Naive B cell (primary cell): ENCODE measurements at places on chromosomes 12 and 14. TPM values are rescaled to one million over a fixed set of nuclear protein-coding genes. Genes with fewer than 3 reads are reported as not detected.

DNA sequence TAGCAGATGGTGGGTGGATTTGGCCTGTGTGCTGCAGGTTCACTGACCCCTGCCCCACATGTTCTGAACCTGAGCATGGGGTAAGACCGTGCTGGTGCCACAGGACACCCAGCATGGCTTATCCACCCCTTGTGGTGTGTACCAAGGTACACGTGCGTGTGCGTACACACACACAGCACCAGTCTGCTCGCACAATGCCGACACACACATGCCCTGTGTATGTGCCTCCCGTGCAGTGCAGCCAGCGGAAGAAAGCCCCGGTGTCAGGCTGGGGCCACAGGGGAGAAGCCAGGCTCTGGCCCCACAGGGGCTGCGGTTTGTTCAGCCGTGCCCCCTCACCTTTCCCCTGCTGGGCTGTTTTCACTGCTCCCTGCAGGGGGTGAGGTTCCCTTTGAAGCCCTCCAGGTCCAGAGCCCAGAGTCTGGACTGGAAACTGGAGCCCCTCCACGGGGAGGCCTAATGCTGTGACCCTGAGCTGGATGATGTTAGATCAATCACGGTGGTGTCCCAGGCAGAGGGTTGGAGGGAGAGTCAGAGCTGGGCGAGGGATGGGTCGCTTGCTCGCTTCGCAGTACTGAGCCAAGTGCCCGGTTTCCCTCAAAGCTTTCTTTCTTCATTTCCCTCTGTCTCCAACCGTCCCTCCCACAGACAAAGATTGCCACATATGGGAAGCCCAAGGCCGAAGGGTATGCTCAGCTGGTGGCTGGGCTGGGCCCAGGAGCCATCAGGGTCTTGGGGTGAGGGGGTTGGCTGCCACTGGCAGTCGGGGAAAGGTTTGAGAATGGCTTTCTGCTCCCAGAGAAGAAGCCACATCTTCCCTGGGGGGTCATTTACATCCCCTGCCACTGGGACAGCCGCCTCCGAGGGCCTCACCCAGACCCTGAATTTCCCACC lies 6.2 kb downstream of the DTX1 start:
- DNase-seq: no peak

Gene CCER1
- not detected for polyA plus RNA-seq

- DNase-seq: no peak
Observed at GRCh38 chr14:34228650-34228976, 233.4 kb downstream of the SPTSSA start.

Gene SERPINA1
- polyA plus RNA-seq: 3.2 TPM

DNA sequence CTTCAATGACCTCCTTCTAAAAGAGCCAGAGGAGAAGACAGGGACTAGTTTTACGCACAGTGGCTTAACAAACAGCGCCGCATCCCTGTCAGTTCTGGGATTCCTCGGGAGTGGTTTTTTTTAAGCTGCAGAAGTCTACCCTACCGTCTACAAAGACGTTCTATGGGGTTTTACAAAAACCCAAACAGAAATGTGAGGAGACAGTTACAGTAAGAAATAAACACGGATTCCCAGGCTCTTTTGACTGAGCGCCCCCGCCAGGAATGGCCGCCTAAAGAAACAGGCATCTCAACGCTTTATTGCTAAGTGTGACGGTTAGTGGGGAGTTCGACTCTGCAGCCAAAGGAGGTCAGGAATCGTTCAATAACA lies 484 bp downstream of the ALKBH1 start:
- DNase-seq: no peak

Gene TMEM52B
- polyA plus RNA-seq: not detected

Gene GPX2
- polyA plus RNA-seq: not detected

Gene CLEC6A
- polyA plus RNA-seq: not detected

DNA sequence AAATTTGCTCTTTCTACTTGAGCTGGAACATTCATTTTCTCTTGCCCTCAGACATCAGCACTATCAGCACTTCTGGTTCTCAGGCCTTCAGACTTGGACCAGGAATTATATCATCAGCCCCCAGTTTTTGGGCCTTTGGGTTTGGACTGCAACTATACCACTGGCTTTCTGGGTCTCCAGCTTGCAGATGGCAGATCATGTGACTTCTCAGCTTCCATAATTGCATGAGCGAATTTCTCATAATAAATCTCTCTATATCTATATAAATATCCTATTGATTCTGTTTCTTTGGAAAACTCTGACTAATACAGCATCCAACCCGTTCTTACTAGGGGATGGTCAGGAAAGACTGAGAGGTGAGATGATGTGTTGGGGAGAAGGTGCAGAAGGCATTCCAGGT lies 22.4 kb upstream of the DYRK2 start:
- no peak for DNase-seq
